ENCODE measurements at places on chromosomes 7 and 10. TPM values are rescaled to one million over a fixed set of nuclear protein-coding genes. Genes with fewer than 3 reads are reported as not detected.

SLC25A28 gene
- 43.0 TPM for total RNA-seq

LRIT1 gene
- total RNA-seq = not detected

TMEM225B gene
- total RNA-seq = 2.6 TPM

IKZF1 gene
- total RNA-seq = 36.8 TPM

SNX10 gene
- total RNA-seq = 72.0 TPM

NPSR1 gene
- total RNA-seq = not detected

ATOH7 gene
- 0.16 TPM for total RNA-seq

DNA sequence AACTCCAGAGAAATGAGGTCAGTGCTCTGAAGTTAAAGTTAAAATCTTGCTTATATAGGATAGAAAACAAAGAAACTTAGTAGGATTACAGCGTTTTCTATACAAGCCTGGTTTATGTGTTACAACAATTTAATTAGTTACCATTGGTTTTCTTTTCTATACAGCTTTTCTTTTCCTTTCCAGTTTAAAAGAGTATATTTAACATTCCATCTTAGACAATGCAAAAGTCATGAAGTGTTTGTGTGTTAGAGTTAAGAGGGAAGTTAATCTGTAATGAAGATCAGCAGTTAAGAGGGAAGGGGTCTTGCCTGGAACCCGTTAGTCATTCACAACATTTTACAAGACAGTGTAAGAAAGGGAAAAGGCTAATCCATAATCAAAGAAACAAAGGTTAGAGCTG lies 338.3 kb downstream of the OTUD1 start:
- DNase-seq = peak; percentile 25

DNA sequence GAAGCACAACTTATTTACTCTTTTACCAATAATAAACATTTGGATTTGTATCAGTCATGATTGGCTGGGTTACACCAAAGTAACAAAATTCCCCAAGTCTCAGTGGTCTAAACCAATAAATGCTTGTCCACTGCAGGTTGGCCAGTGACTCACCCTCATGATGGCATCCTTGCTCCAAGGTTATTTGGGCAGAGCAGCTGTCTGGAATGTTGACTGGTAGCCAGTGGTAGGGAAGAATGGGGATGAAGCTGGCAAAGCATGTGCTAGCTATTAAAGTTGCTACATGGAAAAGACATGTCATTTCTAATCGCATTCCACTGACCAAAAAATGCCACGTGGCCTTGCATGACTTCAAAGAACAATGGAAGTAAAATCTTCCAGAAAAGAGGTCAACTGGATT lies 1168.7 kb upstream of the CELF2 start:
- no peak for DNase-seq

GRCh38 chr7:150502519-150502918 lies 12.2 kb upstream of the GIMAP7 start:
- DNase-seq = no peak

- DNase-seq = peak; percentile 38
Observed at GRCh38 chr10:11673346-11674280, 62.2 kb upstream of the USP6NL start.

GRCh38 chr10:71644307-71645180 lies 75.0 kb downstream of the C10orf105 start:
- DNase-seq = no peak

- DNase-seq = no peak
Observed at GRCh38 chr10:34553747-34554146, 261.3 kb downstream of the PARD3 start.

DNA sequence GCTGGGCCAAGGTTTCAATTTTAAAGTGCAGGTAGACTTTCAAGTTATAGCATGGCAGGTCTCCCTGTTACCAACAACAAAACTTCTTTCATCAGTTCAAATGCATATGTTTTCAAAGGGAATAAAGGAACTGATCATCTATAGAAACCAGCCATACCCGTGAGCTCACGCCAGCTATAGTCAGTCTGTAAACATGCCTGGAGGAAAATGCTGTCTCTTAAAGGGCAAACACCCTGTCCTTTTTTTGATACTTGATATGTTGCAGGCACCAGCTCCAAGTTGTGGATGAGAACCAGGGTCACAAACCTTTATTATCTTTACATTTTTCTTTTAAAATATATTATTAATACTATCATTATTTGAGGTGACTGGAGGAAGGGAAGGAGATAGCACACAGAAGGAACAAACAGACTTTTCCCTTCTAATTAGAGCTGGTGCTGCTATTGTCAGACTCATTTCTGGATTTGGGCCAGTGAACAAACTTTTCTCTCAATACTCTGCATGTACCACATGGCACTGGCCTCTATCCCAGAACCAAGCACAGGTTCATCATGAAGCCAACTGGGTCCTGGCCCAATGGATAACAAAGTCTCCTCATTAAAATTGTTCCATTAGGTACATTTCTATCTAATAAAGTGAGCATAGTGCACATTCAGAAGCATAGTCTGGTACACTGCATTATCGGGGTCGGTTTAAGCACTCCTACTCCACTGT lies 1102.4 kb downstream of the SORCS3 start:
- DNase-seq = no peak

DNA sequence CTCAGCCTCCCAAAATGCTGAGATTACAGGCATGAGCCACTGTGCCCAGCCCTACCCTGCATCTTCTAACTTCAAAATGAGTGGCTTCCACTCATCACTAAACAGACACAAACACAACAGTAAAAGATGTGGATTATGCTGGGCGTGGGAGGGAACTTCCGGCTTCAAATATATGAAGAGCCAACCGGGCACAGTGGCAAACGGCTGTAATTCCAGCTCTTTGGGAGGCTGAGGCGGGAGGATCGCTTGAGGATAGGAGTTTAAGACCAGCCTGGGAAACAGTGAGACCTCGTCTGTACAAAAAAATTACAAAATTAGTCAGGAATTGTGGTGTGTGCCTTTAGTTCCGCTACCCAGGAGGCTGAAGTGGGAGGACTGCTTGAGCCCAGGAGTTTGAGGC lies 92.2 kb upstream of the GNA12 start:
- DNase-seq = no peak

DNA sequence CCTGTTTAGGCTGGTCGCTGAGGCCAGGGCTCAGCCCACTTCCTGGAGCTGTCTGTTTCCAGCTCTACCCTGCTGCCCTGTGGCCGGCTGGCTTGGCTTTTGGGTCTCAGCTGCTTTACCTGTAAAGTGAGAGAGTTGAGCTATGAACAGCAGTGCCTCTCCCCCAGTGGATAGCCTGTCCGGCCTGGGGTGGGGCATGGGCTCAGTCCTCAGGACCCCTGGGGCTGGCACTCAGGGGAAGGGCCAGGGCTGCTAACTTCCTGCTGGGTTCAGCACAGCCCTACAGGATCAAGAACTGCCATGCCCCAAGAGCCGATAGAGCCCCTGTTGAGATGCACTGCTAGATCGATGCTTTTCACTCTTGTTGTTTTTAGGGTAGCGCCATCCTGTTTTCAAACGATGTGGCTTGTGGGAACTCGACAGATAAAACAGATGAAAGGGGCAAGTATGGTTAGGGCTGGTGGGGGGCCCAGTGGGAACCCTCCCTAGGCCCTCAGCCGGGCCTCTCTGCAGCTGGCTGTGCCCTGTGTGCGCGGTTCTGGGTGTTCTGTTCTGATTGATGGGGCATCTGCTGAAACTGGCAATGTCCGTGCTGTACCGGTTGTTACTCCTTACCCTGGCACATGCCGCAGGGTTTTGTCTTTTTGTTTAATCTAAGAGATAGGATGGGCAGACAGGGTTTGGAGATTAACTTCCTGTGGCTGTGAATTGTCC lies 10.0 kb upstream of the SFRP5 start:
- no peak for DNase-seq

GRCh38 chr10:128850647-128851046 lies 616.4 kb upstream of the MGMT start:
- no peak for DNase-seq

Measured in kidney (tissue), 22 donors.